ENCODE measurements at places on chromosomes 12 and 14.

- no peak for DNase-seq
These were observed 6.6 kb downstream of the OR9K2 start for GRCh38 chr12:55132816-55133215.

DNA sequence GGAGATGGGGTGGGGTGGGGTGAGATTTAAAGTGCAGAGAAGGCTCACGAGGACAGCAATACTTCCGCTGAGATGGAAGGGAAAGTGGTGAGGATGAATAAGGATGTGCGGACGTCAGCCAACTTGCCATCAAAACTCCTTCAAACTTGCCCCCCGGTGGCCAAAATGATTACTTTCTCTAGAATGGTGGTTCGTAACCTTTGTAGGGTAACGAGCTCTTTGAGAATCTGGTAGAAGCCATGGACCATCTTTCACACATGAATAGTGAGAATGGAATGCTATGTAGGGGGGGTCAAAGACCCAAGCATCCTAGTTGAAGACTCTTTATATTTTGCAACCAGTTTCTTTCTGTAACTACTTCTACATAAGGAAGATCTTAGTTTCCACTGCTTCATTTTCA lies 245.9 kb upstream of the DDHD1 start:
- peak; percentile 58 for DNase-seq

GRCh38 chr14:69572030-69572840 lies 2.4 kb downstream of the CCDC177 start:
- DNase-seq: no peak

DNA sequence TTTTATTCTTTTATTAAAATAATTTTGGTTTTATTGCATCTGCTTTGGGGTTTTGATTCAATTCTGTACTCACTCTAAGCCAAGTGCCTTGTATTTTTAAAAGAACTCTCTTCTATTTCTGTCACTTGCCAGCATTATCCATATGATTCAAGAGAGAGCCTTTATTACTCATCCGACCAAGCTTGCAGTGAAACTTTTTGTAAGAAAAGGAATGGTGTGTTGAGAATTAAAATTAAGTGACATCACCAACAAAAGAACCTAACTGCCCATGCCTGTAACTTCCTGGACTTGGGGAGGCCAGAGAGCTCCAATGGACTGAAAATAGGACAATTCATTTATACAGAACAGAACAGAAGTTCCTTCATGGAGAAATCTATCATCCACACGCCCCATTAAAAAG lies 52.1 kb downstream of the GALNT4 start:
- DNase-seq: no peak

- DNase-seq: no peak
These were observed 17.3 kb downstream of the EML1 start for GRCh38 chr14:99810559-99810874.

- DNase-seq: no peak
These were observed 26.4 kb downstream of the HCFC2 start for GRCh38 chr12:104090685-104091084.

DNA sequence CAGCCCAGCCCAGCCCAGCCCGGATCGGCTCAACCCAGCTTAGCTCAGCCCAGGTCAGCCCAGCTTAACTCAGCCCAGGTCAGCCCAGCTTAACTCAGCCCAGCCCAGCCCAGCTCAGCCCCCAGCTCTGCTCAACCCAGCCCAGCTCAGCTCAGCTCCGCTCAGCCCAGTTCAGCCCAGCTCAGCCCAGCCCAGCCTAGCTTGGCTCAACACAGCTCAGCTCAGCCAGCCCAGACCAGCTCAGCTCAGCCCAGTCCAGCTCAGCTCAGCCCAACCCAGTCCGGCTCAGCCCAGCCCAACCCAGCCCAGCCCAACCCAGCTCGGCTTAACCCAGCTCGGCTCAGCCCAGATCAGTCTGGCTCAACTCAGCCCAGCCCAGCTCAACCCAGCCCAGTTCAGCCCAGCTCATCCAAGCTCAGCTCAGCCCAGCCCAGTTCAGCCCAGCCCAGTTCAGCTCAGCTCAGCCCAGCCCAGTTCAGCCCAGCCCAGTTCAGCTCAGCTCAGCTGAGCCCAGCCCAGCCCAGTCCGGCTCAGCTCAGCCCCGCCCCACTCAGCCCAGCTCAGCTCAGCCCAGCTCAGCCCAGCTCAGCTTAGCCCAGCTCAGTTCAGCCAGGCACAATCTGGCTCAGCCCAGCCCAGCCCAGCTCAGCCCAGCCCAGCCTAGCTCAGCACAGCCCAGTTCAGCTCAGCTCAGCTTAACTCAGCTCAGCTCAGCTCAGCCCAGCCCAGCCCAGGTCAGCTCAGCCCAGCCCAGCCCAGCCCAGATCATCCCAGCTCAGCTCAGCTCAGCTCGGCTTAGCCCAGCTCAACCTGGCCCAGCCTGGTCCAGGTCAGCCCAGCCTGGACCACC lies 331.7 kb downstream of the TMEM121 start:
- no peak for DNase-seq

GRCh38 chr12:103880299-103881142 lies 39.5 kb upstream of the NT5DC3 start:
- DNase-seq: no peak

DNA sequence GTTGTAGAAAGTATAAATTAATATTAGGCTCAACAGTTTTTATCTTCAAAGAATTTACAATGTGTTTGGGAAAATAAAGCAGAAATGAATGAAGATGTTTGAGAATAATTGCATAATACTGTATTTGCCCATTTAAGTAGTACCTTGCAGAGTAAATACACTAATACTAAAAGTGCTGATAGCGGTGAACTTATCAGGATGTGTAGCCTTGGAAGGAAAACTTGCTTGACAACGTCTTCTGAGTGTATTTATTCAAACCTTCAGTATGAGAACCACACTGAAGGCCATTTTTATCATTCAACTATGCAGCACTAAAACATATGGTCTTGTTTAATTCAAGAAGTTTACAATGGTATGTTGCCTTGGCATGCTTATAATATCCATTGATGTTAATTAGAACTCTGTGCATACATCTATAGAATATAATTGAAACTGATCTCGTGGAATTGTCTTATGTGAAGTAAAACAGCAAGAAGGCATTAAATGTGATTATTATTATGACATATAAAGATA lies 41.3 kb downstream of the MSRB3 start:
- DNase-seq: no peak

GRCh38 chr12:41552588-41552987 lies 364.5 kb downstream of the PDZRN4 start:
- DNase-seq: no peak

- DNase-seq: no peak
These were observed 58.2 kb downstream of the GRIP1 start for GRCh38 chr12:66620688-66621087.

DNA sequence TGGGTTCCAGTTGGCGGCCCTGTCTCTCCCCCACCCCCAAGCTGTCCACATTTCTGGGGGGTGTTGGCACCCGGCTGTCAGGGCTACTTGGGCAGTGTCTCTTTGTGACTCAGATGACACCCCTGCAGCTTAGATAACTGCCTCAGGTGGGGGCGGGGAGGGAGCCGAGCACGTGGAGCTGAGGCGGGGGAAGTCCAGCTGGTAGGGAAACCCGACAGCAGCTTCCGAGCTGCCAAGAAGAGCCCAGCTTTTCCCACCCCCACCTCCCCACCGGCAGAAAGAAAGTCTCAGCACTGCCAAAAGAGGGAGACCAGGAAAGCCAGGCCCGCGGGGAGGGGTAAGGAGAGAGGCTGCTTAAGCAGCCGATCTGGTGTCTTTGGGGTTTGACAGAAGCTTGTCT lies 1.4 kb downstream of the LRTM2 start:
- no peak for DNase-seq

DNA sequence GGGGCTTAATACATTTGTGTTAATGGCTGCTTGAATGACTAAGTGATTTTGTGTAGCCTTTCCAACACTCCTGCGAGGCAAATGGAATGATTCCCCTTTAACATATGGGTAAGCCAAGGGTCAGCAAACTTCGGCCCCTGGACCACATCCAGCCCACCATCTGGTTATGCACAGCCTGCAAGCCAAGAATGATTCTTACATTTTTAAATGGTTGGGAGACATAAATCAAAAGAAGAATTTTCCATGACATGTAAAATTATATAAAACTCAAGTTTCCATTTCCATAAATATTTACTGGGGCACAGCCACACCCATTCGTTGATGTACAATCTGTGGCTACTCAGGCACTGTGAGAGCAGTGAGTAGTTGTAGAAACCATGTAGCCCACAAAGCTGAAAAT lies 9.0 kb downstream of the SLC8B1 start:
- no peak for DNase-seq

DNA sequence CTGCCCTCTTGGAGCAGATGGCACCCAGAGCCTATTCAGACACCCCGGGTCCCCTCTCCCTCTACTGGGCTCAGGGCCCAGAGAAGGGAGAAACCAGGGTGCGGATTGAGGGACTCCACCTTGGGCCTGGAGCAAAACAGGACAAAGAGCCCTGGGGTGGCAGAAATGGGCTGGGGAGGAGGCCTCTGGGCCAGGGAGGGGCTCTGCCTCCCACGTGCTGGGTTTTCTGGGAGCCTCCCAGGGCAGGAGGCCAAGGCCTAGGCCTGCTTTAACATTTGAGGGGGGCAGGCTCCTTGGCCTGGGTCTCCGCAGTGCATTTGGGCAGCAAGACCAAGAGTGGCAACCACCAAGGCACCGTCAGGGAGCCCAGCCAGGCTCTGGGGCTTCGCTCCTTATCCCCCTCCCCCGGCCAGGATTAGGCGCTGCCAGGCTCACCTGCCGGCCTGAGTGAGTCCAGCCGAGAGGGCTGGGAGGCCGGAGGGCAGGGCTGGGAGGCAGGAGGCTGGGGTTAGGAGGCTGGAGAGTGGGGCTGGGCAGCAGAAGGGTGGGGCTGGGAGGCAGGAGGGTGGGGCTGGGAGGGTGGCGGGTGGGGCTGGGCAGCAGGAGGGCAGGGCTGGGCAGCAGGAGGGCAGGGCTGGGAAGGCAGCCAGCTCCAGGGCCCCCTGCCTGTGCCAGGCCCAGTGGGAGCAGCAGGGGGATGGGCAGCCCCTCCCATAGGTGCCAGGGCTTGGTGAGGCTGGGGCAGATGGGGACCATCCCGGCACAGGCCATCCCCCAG lies 101.8 kb upstream of the EIF5 start:
- DNase-seq: no peak
